PC-9 (cell line): ENCODE measurements at places on chromosomes 3 and 15. TPM values are rescaled to one million over a fixed set of nuclear protein-coding genes. Genes with fewer than 3 reads are reported as not detected.

DNA sequence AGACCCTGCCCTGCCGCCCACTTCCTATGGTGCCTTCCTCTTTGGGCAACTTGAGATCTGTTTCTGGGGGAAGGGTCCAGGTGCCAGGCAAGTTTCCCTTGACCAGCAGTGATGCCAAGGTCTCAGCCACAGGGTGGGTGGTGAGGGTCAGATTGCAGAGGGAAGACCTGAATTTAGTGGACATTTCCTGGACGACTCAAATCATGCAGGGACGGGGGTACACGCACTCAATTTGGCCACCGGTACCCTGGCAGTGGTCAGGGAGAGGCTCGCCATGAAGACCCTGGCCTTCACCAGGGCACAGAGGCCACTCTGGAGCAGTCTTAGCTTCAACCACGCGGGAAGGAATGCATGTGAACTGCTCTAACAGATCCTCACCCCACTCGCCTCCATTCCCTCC lies 1.5 kb upstream of the GRIP2 start:
- DNase-seq, result no peak
- no peaks in the 10 kb centered on the region for H3K36me3 ChIP-seq
- H3K27me3 ChIP-seq, result peaks cover 31% of the 10 kb centered on the region
- no peak overlapping the region for H3K4me3 ChIP-seq
- H3K27ac ChIP-seq, result no peak overlapping the region

GRCh38 chr15:100107151-100107550 lies 234.6 kb downstream of the ADAMTS17 start:
- H3K36me3 ChIP-seq, result no peaks in the 10 kb centered on the region
- DNase-seq, result no peak
- H3K27ac ChIP-seq, result no peak overlapping the region
- H3K4me1 ChIP-seq, result peaks cover 16% of the 10 kb centered on the region
- no peak overlapping the region for H3K4me3 ChIP-seq

IRAK2 gene
- 2.6 and 2.7 TPM in 2 replicates for total RNA-seq

GRCh38 chr15:42193383-42193782 lies 14.7 kb downstream of the VPS39 start:
- no peak overlapping the region for H3K4me3 ChIP-seq
- H3K4me1 ChIP-seq, result no peaks in the 10 kb centered on the region
- no peak for DNase-seq
- H3K27me3 ChIP-seq, result no peaks in the 10 kb centered on the region
- peaks cover 10% of the 10 kb centered on the region; the same call in 1 of the 2 replicates for H3K36me3 ChIP-seq
- H3K27ac ChIP-seq, result no peak overlapping the region
